ENCODE measurements at places on chromosomes 4 and X.

DNA sequence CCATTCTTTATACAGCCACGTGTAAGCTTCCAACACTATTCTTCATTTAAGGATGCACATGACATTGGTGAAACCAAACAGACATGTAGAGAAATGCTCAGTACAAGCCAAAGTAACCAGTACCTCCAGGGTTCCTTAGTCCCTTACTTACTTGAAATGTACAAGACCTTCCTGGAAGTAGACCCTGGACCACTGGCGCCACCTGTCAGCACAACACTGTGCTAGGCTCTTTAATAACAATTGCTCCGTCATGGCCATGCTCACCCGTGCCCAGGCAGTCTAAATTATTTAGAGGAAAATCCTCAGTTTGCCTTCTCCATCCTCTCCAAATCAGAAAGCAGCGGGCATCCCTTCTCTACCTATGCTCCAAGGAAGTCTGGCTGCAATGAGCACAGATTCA, 52.7 kb downstream of the ADGRA3 start:
- no peak for DNase-seq

DNA sequence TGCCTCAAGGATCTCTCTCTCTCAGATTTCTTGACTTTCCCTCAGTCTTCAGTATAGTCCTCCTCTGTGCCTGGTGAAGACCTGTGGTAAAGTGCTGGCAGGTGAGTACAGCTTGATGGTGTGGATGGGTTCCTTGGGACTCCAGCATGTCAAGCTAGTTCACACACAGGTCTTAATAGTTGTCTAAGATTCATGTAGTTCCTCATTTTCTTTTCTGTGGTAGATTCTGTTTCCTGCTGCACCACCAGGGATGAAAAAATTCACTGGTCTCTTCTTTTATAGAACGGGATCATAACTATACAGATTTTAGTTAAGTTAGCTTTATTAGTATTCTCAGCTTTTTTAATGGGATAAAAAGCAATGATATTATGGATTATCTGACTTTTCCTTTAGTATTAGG, 32.5 kb upstream of the PAQR3 start:
- DNase-seq, result no peak

GRCh38 chr4:8525383-8526120, 54.6 kb upstream of the GPR78 start:
- no peak for DNase-seq

GRCh38 chr4:1592068-1592708, 91.9 kb downstream of the FAM53A start:
- DNase-seq, result no peak

- DNase-seq, result no peak
Measured at GRCh38 chr4:35643661-35644060, 600.7 kb downstream of the ARAP2 start.

All from cortex of kidney (tissue), 1 donor.